ENCODE measurements at places on chromosomes 6 and 20.

GRCh38 chr6:33118525-33119123 is 42.8 kb downstream of the HLA-DPB1 start:
- no peak for DNase-seq

GRCh38 chr6:11491596-11492463 is 45.7 kb upstream of the TMEM170B start:
- no peak for DNase-seq

DNA sequence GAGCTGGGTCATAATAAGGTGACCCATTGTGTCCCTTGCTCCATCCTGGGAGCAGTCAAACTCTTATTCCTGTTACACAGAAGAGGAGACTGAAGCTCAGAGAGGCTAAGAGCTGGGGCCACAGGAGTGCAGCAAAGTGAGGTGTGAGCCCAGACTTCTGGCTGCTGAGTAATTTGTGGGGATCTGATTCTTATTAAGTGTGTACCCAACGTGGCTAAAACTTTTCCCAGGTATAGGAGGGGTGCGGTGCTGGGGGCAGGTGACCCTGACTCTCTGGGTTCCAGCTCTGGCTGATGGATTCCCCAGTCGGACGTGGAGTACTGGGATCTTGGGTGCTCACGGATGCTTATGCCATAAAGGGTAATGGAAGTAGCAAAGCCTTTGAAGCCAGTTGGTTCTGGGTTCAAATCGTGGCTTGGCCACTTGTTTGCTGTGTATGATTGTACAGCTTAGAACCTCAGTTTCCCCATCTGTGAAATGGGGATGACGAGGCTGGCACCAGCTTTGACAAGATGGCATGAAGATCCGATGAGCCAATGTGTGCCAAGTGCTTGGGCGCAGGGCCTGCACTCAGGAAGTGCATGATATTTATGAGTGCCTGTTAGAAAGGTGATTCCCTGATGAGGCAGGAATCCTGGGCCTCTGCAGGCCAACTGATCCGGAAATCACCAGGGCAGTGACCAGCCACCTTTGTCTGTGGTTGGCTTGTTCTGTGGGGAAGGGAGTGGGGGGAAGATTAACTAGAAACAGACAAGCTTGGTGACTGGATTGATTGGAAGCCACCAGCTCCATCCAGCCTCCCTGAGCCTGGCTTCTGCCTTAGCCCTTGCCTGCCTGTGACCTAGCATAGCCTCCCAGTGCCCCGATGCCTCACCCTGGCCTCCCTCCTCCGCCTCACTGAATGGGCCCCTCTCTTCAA is 6.0 kb downstream of the SRC start:
- no peak for DNase-seq

DNA sequence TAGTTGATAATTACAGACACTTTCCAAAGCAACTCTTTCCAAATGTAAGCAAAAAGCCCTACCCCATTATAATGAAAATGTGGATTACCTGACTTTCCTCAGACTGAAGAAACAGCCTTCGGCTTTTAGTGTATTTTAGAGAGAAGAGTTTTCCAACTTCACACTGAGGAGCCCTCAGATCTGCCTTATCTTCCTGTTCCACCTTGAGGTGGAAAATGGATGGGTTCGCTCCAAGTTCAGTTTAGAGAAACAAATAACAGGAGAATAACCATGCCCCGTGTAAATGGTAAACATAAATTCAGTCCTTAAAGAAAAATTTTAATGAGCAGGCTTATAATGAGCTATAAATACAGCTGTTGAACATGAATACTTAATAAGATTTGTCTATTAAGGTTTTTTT is 21.1 kb upstream of the MTHFD1L start:
- no peak for DNase-seq

DNA sequence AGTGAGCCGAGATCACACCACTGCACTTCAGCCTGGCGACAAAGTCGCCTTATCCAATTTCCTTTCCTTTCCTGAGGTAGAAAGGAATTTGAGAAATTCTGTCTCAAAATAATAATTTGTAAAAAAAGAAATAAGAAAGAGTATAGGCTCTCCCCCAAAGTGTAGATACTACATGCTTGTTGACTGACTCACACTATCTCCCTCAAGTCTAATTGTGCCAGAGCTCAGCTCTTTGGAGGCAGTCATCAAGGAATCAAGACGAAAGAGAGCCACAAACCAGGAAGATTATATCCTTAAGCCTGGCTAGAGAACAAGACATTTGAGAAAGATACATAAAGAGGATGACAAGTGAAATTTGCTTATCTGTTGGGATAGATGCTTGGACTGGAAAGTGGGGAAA is 3.7 kb upstream of the FKBPL start:
- DNase-seq: no peak

DNA sequence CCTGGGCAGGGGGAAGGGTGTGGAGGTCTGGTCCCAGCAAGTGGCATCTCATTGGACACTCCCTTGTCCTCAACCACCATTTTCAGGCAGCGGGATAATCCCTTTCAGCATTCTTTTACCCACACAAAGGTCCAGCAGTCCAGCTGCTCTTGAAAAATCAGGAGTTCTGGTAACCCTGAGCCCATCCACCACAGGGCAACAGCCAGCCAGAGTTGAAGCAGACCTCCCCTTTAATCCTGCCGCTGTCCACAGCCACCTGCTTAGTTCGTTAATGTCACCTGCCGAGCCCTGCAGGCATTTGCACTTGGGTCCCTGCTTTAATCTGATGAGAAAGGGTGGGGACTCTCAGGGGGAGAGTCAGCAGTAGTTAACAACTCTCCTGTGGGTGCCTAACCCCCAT is 11.1 kb downstream of the TMEM74B start:
- DNase-seq: no peak
